Stomach (tissue), 19 donors: ENCODE measurements at places on chromosomes 1 and 21. TPM values are rescaled to one million over a fixed set of nuclear protein-coding genes. Genes with fewer than 3 reads are reported as not detected.

ENO1 gene
- 255 TPM for total RNA-seq

DCST1 gene
- total RNA-seq: 0.89 TPM

THEM5 gene
- total RNA-seq: not detected

ADGRL2 gene
- total RNA-seq: 78.5 TPM

SLC27A3 gene
- total RNA-seq: 14.9 TPM

- H3K4me1 ChIP-seq: no peaks in the 10 kb centered on the region
- H3K36me3 ChIP-seq: no peaks in the 10 kb centered on the region
- H3K27me3 ChIP-seq: no peaks in the 10 kb centered on the region
- DNase-seq: no peak
- no peak overlapping the region for H3K27ac ChIP-seq
Observed at GRCh38 chr1:232367293-232367692, 262.6 kb downstream of the SIPA1L2 start.

DNA sequence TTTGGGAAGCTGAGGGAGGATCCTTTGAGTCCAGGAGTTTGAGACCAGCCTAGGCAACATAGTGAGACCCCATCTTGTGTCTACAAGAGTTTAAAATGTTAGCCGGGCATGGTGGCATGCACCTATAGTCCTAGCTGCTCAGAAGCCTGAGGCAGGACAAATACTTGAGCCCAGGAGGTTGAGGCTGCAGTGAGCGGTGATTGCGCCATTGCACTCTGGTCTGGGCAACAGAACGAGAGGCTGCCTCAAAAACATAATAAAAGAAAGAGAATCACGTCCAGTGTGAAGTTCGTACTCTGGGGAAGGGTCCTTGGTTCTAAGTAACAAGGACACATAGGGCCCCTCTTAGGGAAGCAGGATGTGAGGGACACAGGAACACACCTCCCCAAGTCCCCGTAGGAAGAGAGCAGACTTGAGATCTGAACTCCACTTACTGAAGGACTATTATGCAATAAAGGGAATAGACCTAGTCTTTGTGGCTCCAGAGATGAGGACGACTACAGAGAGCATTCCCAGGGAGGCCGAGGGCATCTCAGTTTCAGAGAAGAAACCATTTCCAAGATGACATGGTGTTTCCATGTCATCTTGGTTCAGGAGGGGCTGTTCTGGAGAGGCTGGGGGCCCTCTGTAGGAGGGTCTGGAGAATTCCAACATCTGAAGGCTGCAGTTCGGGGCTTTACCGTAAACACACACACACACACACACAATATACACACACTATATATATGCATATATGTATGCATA is 10.8 kb upstream of the ENO1 start:
- H3K4me1 ChIP-seq: peaks cover 12% of the 10 kb centered on the region
- DNase-seq: no peak
- H3K27me3 ChIP-seq: no peaks in the 10 kb centered on the region
- no peak overlapping the region for H3K4me3 ChIP-seq
- H3K36me3 ChIP-seq: no peaks in the 10 kb centered on the region

DNA sequence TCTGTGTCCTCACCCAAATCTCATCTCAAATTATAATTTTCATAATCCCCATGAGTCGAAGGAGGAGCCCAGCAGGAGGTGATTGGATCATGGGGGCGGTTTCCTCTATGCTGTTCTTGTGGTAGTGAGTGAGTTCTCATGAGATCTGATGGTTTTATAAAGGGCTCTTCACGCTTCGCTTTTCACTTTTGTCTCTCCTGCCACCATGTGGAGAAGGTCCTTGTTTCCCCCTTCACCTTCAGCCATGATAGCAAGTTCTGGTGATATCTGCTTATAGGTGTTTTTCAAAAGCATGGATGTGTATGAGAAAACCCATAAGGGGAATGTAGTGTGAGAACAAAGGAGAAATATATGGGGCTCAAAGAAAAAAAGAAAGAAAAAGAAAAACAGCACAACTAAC is 405.9 kb upstream of the RGS18 start:
- no peaks in the 10 kb centered on the region for H3K4me1 ChIP-seq
- H3K4me3 ChIP-seq: no peak overlapping the region
- DNase-seq: peak; percentile 3
- no peaks in the 10 kb centered on the region for H3K27me3 ChIP-seq
- H3K36me3 ChIP-seq: no peaks in the 10 kb centered on the region

- DNase-seq: no peak
- H3K27me3 ChIP-seq: no peaks in the 10 kb centered on the region
- H3K4me1 ChIP-seq: no peaks in the 10 kb centered on the region
- H3K36me3 ChIP-seq: no peaks in the 10 kb centered on the region
Observed at GRCh38 chr1:245489838-245490237, 335.1 kb downstream of the KIF26B start.

DNA sequence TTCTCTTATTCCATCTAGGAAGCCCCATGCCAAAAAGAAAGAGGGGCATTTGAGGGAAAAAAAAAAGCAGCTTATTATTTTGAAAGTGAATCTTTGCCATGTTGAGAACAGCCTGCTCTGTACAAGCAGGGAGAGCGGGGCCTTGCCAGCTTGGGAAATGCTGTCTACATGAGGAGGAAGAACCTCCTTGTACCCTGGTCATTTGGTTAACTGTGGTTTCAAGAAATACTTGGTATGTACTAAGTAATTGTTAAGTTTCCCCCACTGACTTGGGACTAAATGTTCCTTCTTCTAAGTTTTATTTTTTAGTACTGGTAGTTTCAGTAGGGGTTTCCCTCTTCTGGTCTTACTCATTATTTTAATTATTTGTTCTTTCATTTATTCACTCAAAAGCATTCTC is 144.1 kb upstream of the HOOK1 start:
- H3K27me3 ChIP-seq: no peaks in the 10 kb centered on the region
- H3K4me1 ChIP-seq: peaks cover 13% of the 10 kb centered on the region
- no peak overlapping the region for H3K4me3 ChIP-seq
- no peaks in the 10 kb centered on the region for H3K36me3 ChIP-seq

- H3K4me1 ChIP-seq: peaks cover 5% of the 10 kb centered on the region
- no peaks in the 10 kb centered on the region for H3K27me3 ChIP-seq
- H3K4me3 ChIP-seq: no peak overlapping the region
Observed at GRCh38 chr1:185960422-185961321, 226.5 kb downstream of the HMCN1 start.

DNA sequence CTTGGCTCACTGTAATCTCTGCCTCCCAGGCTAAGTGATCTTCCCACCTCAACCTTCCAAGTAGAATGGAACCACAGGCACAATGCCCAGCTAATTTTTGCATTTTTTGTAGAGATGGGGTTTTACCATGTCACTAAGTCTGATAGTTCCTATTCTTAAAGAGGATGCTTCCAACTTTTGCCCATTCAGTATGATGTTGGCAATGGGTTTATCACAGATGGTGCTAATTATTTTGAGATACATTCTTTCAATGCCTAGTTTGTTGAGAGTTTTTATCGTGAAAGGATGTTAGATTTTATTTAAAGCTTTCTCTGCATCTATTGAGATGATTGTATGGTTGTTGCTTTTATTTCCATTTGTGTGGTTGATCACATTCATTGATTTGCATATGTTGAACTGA is 103.9 kb downstream of the SLC44A5 start:
- no peaks in the 10 kb centered on the region for H3K4me1 ChIP-seq
- no peaks in the 10 kb centered on the region for H3K27me3 ChIP-seq
- H3K27ac ChIP-seq: no peak overlapping the region
- no peaks in the 10 kb centered on the region for H3K36me3 ChIP-seq
- DNase-seq: no peak

DNA sequence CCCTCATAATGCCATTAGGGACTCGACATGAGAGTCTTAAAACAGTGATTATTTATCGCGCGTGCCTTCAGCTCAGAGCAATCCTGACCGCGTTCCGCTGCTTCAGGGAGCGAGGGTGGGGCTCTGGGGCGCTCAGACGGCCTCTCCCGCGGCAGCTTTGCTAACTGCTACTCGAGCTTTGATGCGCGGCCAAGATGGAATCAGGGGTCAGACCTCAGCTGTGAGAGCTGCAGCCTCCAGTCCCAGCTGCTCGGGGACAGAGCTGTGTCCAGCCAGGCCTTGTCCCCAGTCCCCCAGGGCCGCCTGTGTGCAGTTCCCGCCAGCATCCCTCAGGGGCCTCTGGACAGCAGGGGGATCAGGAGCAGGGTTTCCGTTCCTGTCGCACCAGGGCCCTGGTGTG is 104.6 kb upstream of the TTC34 start:
- no peak overlapping the region for H3K27ac ChIP-seq
- no peaks in the 10 kb centered on the region for H3K4me1 ChIP-seq
- no peak overlapping the region for H3K4me3 ChIP-seq
- H3K36me3 ChIP-seq: no peaks in the 10 kb centered on the region
- DNase-seq: peak; percentile 67
- peaks cover 18% of the 10 kb centered on the region for H3K27me3 ChIP-seq

GRCh38 chr1:214538496-214538895 is 12.9 kb downstream of the PTPN14 start:
- H3K4me1 ChIP-seq: peaks cover 49% of the 10 kb centered on the region
- H3K4me3 ChIP-seq: no peak overlapping the region
- no peaks in the 10 kb centered on the region for H3K27me3 ChIP-seq
- no peak overlapping the region for H3K27ac ChIP-seq

GRCh38 chr1:55231745-55232144 is 16.6 kb upstream of the USP24 start:
- no peak for DNase-seq
- H3K4me1 ChIP-seq: no peaks in the 10 kb centered on the region
- H3K27me3 ChIP-seq: no peaks in the 10 kb centered on the region
- H3K4me3 ChIP-seq: no peak overlapping the region
